ENCODE measurements at places on chromosomes 3 and 15.

DNA sequence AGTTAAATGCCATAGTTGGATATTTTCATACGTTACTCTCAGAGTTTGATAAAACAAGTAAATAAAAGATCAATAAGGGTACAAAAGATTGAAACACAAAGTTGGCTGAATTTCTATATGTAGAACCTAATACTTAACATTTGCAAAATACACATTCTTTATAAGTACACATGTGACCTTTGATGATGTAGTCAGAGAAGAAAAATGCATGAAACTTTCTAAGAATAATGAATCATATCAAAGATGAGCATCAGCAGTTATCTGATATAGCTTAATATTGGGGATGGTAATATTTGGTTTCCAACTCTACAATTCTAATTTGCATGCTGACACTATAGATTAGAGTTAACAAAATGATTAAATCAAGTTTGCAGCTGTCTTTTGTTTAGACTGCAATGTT, 188.0 kb upstream of the TGFBR2 start:
- no peak for DNase-seq

GRCh38 chr3:182149594-182149993, 437.9 kb downstream of the SOX2 start:
- DNase-seq = no peak

DNA sequence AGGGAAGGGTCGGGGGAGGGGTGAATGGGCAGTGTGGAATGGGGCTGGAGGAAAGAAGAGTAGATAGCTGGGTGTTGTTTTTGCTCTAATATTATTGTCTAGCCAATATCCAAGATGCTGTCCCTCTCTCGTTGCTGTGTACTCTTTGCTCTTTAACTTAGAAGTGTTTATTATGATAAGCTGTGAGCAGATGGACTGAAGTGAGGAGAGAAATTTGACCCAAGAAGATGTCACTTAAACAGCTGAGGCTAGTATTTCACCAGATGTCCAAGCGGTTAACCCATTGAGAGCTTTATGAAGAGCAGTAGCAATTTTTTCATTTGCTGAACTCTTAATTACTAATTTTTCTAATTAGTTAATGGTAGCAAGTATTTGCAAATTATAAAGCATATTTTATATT, 212.2 kb upstream of the TP63 start:
- no peak for DNase-seq

DNA sequence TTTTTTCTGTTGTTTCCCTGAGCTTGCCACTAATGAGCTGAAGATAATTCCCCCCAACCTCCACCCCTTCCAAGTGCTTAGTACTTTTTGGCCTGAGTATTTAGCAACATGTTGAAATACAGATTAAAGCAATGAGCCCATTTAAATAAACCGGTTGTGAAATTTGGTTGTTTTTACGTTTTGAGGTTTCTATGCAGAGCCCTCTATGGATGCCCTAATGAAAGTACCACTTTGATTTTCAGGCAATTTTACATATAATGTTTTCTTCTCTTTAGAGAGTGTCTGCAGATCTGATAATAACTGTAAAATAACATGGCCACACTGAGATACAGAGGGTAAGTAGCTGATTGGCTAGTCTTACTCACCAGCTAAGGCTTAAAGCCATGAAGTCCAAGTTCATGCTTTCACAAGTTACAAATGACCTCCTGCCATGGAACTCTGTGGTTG, 139.4 kb upstream of the SLC7A14 start:
- DNase-seq = no peak

DNA sequence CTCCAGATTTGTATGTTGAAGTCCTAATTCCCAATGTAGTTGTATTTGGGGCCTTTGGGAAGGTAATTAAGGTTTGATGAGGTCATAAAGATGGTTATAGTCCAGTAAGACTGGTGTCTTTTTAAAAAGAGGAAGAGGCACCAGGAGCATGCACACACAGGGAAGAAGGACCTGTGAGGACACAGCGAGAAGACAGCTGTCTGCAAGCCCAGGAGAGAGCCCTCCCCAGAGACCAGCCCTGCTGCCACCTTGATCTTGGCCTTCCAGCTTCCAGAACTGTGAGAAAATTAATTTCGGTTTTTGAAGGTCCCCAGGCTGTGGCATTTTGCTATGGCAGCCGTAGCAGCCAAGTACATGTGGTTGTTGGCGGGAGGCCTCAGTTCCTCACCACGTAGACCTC, 32.8 kb upstream of the TSEN2 start:
- no peak for DNase-seq

DNA sequence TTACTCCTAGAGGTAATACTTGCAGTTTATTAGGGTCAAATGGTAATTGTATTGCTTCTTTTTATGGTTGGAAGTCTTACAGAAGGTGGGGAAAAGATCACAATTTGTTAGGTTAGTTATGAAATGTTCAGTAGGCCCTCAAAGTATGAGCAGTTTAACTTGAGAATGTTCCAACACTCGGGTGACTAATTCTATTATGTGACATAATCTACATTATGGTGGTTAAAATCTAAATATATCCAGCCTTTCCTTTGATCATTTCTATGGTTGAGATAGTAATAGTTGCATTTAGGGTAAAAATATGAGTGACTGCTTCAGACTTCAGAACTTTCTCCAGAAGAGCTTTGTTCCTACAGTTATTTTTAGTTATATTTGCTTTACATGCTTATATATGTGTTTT, 19.6 kb upstream of the FBXO22 start:
- DNase-seq = no peak

DNA sequence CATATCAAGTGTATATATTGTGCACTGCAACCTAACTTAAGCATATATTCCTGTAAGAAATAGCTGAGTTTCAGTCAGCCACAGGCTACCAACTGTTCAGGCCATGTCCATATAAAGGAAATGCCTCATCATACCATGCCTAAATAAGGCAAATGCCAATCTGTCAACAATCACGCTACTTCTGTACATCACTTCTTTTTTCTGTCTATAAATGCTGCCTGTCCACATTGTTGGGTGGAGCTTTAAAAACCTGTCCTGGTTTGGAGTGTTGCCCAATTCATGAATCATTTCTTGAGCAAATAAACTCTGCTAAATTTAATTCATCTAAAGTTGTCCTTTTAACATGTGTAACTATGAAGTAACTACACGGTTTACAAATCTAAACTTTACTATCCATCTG, 1091.9 kb downstream of the NSUN3 start:
- DNase-seq = no peak

GRCh38 chr3:20322085-20322484, 136.1 kb upstream of the SGO1 start:
- no peak for DNase-seq
